Gastrocnemius medialis (tissue), 4 donors: ENCODE measurements at places on chromosomes 16 and 17.
A peak's percentile ranks its signal among the peaks of the same experiment; 100 is the strongest.

DNA sequence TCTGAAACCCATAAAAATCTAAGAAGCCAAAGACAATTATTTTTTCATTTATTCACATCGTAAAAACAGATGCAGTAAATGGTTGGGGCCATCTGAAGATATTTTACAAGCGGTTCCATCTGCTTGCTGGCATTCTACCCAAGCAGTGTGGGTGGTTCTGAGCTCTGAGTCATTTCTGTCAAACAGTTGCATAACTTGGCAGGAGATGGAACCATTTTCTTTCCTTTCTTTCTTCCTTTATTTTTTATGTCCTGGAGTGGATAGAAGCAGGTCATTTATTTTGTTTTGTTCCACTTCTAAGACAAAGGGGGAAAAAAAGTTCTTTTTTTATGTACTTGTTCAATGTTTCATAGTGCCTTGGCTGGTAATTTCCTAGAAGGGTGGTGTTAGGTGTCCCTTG, 1151.9 kb upstream of the GOT2 start:
- no peak overlapping the region for H3K4me3 ChIP-seq
- H3K27me3 ChIP-seq, result no peaks in the 10 kb centered on the region
- no peaks in the 10 kb centered on the region for H3K4me1 ChIP-seq
- peak; percentile 28 for DNase-seq

GRCh38 chr17:43170766-43171585, at the start of gene NBR1:
Gene NBR1, plus strand, starts transcription at chr17:43171214. Its CDS starts 4,586 bp downstream, at chr17:43175800.
- no peaks in the 10 kb centered on the region for H3K36me3 ChIP-seq
- peak within 1 kb of the TSS; percentile 97 for H3K27ac ChIP-seq
- no peaks in the 10 kb centered on the region for H3K27me3 ChIP-seq
- DNase-seq, result peak; percentile 97
- peak within 1 kb of the TSS; percentile 81 for H3K4me3 ChIP-seq

GRCh38 chr16:52578007-52578828, 31.3 kb upstream of the TOX3 start:
- H3K36me3 ChIP-seq, result no peaks in the 10 kb centered on the region
- no peak for DNase-seq
- no peak overlapping the region for H3K27ac ChIP-seq
- H3K4me1 ChIP-seq, result no peaks in the 10 kb centered on the region

GRCh38 chr17:9979463-9979995, 74.5 kb upstream of the RCVRN start:
- no peak for DNase-seq
- no peak overlapping the region for H3K27ac ChIP-seq

DNA sequence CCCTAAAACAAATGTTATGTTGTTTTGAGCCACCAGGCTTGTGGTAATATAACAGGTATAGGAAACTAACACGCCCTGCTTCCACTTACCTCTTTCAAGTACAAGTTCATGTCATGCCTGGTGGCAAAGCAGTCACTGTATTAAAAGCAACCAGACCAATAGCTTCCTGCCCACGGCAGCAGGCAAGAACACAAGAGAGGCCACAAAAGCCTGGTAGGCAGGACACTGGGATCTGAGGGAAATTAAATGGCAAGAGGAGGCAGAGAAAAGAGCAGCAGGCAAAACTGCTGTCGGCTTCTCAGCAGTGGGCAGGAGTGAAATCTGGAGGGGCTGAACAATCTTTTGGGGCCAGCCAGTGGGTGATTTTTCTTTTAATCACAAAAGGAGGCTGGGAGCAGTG, 2.2 kb downstream of the CYTH1 start:
- peak overlapping the region; percentile 86 for H3K27ac ChIP-seq
- H3K4me3 ChIP-seq, result no peak overlapping the region
- DNase-seq, result no peak
- H3K4me1 ChIP-seq, result peaks cover 35% of the 10 kb centered on the region
- H3K36me3 ChIP-seq, result no peaks in the 10 kb centered on the region

GRCh38 chr17:32496395-32497073, 9.7 kb downstream of the CDK5R1 start:
- no peaks in the 10 kb centered on the region for H3K36me3 ChIP-seq
- H3K4me3 ChIP-seq, result peak overlapping the region; percentile 32
- peaks cover 31% of the 10 kb centered on the region for H3K4me1 ChIP-seq
- peak overlapping the region; percentile 80 for H3K27ac ChIP-seq

- H3K27me3 ChIP-seq, result no peaks in the 10 kb centered on the region
- H3K36me3 ChIP-seq, result no peaks in the 10 kb centered on the region
- H3K27ac ChIP-seq, result no peak overlapping the region
- H3K4me3 ChIP-seq, result no peak overlapping the region
- H3K4me1 ChIP-seq, result no peaks in the 10 kb centered on the region
- DNase-seq, result no peak
Measured at GRCh38 chr17:34709158-34709754, 129.9 kb downstream of the TMEM132E start.

GRCh38 chr16:82322177-82322576, 152.2 kb upstream of the MPHOSPH6 start:
- no peaks in the 10 kb centered on the region for H3K27me3 ChIP-seq
- no peak for DNase-seq
- peaks cover 7% of the 10 kb centered on the region for H3K4me1 ChIP-seq
- H3K27ac ChIP-seq, result no peak overlapping the region
- H3K4me3 ChIP-seq, result no peak overlapping the region
- H3K36me3 ChIP-seq, result no peaks in the 10 kb centered on the region

- peaks cover 28% of the 10 kb centered on the region for H3K4me1 ChIP-seq
- H3K36me3 ChIP-seq, result no peaks in the 10 kb centered on the region
- H3K27ac ChIP-seq, result no peak overlapping the region
- H3K27me3 ChIP-seq, result no peaks in the 10 kb centered on the region
Measured at GRCh38 chr17:37604556-37604955, 4.7 kb downstream of the SYNRG start.

DNA sequence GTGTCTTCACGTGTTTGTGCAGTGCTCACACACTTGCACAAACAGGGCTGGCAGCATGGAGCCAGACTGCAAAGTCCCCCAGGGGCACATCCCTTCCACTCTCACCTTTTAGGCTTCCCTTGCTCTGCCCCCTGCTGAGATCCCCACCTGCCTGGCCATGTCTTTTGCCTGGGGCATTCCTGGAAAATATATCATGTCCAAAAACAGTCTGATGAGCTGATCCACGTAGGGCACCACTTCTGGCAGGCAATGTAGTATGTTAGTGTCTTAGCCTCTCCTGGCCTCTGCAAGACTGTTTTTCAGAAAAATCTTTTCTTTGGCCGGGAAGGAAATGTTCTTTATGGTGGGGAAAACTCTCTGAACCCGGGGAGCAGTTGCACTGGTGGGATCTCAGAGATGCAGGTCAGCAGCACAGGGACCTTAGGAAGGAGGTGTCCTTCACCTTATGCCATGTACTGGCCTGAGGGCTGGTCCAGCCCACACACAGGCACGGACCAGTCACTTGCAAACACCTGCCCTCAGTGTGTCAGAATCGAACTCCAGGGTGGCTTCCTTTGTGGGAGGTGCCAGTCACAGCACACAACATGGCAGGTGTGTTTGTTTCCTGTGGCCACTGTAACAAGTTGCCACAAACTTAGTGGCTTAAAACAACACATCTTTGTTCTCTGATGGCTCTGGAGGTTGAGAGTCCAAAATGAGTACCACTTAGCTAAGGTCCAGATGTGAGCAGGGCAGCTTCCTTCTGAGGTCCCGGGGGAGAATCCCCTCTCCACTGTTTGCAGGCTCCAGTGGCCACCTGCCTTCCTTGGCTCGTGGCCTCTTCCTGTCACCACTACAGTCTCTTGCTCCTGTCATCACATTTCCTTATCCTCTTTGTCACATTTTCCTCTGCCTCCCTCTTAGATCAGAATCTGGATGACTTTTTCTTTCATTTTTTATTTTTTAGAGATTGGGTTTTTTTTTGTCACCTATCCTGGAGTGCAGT, 46.6 kb downstream of the MPRIP start:
- H3K27ac ChIP-seq, result peak overlapping the region; percentile 80
- DNase-seq, result no peak
- peaks cover 80% of the 10 kb centered on the region for H3K4me1 ChIP-seq
- no peaks in the 10 kb centered on the region for H3K36me3 ChIP-seq

DNA sequence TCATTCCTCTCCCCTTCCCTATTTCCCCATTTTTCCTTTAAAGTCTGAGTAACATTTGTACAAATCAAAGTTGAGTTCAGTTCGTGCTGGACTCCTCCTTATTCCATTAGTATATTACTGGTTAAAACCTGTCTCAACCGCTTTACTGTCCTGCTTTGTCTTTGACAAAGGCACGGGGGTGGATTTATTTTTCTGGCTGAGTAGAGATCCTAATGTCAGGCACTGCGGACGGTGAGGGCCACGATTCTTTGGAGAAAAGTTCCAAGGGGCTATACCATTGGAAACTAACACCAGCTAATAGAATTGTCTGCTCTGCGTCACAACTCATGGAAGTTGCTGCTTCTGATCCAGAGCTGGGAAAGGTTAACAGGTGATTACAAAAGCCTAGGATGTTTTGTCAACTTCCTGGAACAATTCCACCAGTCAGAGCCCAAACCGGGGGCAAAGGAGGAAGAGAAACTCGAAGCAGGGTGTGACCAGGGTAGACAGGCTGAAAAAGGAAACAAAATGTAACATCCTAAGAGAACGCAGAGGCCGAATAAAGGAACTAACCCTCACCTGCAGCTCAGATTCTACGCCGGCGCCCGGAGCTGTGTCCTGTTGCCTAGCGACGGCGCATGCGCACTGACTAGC, 12.4 kb downstream of the TAT start:
- DNase-seq, result no peak
- peaks cover 3% of the 10 kb centered on the region for H3K27me3 ChIP-seq
- H3K4me3 ChIP-seq, result peak overlapping the region; percentile 60
- no peak overlapping the region for H3K27ac ChIP-seq
- peaks cover 6% of the 10 kb centered on the region for H3K4me1 ChIP-seq
- H3K36me3 ChIP-seq, result no peaks in the 10 kb centered on the region

DNA sequence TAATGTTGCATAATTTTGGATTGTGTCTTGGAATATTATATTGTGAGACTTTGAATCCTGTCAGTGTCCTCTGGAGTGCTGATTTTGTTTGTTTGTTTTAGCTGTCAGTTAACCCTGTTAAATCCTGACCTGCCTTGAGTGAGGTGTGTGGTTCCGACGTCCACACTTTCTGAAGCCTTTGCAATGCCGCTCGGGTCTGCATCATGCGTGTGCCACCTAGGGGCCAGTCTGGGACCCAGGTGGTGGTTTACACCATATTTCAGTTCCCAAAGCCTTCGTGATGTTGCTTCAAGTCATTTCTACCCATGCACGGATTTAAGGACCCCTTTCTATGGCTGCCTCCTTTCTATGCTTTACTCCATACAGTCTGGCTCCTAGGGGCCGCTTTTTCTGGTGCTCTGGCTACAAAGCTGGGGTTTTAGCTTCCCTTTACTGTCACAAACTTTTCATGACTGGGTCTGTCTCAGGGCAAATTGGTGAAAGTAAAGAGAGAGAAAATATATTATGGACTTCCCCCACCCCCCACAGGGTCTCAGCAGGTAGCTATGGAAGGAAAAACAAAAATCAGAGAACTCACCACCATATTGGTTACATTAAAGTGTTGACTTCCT, 11.4 kb upstream of the OR4D1 start:
- no peak for DNase-seq
- H3K4me3 ChIP-seq, result no peak overlapping the region
- peaks cover 3% of the 10 kb centered on the region for H3K27me3 ChIP-seq
- H3K36me3 ChIP-seq, result no peaks in the 10 kb centered on the region
- H3K27ac ChIP-seq, result no peak overlapping the region

- no peak overlapping the region for H3K27ac ChIP-seq
- H3K36me3 ChIP-seq, result no peaks in the 10 kb centered on the region
- H3K4me1 ChIP-seq, result no peaks in the 10 kb centered on the region
Measured at GRCh38 chr16:49467540-49468372, 94.2 kb downstream of the C16orf78 start.

DNA sequence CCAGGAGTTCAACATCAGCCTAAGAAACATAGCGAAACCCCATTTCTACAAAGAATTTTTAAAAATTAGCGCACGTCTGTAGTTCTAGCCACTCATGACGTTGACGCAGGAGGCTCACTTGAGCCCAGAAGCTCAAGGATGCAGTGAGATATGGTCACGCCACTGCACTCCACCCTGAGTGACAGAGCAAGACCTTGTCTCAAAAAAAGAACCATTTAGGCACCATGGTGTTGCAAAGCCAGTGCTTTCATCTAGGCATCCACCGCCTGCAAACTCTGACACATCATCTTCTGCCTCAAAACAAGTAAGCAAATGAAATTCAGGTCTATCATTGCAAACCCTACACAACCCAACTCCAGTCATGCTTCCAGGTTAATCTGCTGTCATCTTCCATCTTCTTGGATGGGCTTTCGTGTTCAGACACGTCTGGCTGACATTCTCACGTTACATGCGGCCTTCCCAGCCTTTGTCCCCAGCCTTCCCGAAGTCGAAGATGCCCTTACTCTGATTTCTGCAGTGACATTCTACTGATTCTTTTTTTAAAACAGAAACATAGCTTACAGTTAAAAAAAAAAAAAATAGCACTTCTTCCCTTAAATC, 8.9 kb downstream of the ANKRD11 start:
- H3K4me1 ChIP-seq, result peaks cover 97% of the 10 kb centered on the region
- peak overlapping the region; percentile 81 for H3K27ac ChIP-seq
- no peak overlapping the region for H3K4me3 ChIP-seq

DNA sequence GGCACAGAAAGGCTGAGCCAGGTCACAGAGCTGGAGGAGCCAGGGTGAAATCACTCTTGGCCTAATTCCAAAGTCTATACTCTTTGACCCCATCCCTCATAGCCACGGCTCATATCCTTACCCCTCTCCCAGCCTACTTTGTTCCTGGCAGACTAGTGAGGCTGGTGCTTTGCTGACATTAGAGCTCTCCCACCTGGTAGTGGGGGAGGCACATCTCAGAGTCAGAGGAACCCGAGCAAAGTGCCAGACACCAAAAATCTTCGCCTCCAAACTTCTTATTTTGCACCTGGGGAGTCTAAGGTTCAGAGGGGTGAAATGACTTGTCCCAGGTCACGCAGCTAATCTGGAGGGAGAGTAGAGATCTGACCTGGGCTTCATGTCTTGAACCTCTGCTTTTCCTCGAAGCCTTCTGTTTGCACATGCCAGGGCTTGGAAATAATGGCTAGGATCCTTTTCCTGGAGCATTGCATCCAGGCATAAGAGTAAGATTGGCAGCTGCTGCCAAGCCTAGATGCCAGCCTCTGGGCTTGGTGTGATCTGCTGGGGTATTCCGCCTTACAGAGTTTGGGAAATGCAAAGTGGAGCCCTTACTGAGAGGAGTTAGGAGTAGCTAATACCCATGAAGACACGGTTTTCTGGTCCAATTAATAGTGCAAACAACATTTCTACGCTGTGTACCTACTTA, 126.9 kb downstream of the SPACA3 start:
- DNase-seq, result no peak
- no peaks in the 10 kb centered on the region for H3K4me1 ChIP-seq
- no peak overlapping the region for H3K27ac ChIP-seq
- H3K36me3 ChIP-seq, result no peaks in the 10 kb centered on the region
- no peaks in the 10 kb centered on the region for H3K27me3 ChIP-seq

DNA sequence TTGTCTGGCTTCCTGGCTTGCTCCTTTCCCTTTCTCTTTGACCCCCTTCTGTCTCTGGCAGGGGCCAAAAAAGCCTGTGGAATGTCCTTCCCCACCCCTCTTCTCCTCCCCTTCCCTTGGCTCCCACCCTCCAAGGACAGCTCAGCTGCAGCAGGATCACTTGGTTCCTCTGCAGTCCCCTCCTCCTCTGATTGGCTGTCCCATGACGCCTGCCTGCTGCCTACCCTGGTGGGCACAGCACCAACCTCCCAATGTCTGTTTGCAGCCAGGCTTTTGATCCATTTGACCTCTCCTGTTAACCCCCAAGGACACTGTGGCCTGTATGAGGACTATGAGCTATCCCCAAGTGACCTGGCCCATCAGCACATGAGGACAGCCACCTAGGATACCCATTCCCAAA, 14.8 kb upstream of the MTMR4 start:
- no peak for DNase-seq
- no peaks in the 10 kb centered on the region for H3K36me3 ChIP-seq
- H3K4me1 ChIP-seq, result peaks cover 15% of the 10 kb centered on the region
- no peak overlapping the region for H3K27ac ChIP-seq
